ENCODE measurements at places on chromosomes 2 and 18.

GRCh38 chr2:143480086-143480485 lies 350.9 kb downstream of the ARHGAP15 start:
- DNase-seq = no peak

DNA sequence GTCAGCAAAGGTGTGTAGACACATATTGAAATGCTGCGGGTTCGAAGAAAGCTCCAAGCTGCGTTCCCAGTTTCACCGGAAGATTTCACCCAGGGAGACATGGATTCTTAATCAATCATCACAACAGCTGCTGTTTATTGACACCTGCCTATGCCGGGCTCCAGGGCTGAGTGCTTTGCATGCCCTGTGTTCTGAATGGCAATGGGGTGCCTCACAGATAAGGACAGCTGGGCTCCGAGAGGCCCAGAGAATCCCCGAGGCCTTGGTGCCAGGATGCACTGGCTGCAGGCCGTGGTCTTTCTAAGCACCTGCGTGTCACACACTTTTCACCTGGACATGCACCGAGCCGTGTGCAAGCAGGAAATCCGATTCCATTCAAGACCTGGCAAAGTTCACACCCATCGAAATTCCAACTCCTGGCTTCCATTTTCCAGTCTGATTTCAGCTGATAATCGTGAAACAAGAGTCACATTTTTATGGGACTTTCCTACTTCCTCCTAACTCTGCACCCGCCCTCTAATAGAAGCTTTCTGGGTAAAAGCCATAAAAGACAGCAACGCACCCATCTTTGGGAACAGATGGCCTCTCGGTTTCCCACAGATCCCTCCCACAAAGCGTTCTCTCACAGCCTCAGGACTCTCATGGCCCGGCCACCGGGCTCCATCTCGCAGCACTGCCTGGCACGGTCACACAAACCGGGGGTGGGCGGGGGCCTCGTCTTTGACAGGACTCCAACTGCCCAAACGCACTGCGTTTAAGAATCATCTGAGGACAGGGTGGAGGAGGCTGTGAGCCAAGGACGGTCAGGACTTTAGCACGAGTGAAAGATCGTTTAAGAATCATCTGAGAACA lies 245.6 kb upstream of the SALL3 start:
- no peak for DNase-seq

DNA sequence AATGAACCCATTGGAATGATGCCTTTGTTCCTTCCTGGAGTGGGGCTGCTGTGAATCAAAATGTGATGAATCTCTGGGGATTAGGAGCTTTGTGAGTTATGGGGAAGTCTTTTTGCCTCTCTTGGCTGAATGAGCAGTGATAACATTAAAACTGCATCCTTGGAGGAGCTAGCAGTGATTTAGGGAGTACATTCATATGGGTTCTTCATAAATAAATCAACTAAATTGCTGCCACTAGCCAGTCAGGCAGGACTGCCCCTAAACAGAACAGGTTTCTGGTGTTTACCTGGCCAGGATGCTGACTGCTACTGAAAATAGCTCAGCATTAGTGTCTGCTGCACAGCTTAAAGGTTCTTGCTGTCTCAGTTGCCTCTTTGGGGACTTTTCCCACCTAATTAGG lies 244.5 kb upstream of the MEX3C start:
- DNase-seq = no peak

DNA sequence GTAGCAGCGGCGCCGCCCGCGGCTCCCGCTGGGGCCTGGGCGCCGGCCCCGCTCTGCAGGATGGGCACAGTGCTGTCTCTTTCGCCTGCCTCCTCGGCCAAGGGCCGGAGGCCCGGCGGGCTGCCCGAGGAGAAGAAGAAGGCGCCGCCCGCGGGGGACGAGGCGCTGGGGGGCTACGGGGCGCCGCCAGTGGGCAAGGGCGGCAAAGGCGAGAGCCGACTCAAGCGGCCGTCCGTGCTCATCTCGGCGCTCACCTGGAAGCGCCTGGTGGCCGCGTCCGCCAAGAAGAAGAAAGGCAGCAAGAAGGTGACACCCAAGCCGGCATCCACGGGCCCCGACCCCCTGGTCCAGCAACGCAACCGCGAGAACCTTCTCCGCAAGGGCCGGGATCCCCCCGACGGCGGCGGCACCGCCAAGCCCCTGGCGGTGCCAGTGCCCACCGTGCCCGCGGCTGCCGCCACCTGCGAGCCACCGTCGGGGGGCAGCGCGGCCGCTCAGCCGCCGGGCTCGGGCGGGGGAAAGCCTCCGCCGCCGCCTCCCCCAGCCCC lies 369 bp downstream of the CDK5R2 start:
- DNase-seq = peak; percentile 38

GRCh38 chr2:167258712-167259111 lies 370.4 kb downstream of the XIRP2 start:
- no peak for DNase-seq

DNA sequence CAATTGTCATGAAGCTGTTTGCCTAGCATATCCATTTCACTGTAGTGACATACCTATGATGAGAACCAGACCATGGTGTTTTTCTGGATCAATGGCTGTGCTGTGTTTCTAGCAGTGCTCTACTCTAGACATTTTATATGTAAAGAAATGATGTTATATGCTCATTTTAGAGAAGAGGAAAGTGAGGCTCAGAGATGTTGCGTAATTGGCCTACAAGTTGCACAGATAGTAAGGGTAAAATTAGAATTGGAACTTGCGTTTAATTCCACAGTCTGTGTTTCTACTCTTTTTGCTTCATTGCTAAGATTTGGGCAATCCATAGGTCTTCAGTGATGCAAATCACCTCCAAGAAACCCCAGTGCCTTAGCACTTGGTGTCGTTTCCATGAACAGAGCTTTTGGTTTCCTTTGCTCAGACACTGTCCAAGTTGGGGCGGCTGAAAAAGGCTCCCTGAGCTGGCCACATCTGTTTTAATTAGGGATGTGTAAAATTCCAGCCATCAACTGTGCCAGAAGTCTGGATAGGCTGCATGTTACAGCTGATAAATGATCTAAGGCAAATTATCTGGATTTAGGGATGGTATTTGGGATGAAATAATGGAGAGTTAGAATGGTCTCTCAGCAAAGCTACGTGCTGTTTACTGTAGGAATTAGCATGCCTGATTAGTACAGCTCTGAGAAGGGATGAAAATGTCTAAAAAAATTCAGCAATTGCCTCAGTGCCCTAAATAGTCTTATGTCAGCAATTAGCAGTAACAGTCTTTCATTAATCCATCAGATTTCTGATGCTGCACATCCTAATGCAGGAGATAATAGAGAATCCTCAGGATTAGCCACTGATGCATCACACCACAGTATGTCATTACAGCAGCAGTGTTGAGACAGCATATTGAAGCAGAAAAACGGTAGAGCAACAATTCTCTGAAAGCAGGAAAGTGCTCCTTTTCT lies 65.3 kb downstream of the PTPRM start:
- no peak for DNase-seq

GRCh38 chr18:55587418-55588110 lies 428 bp downstream of the TCF4 start:
- DNase-seq = no peak

GRCh38 chr2:59734743-59735142 lies 818.7 kb downstream of the BCL11A start:
- no peak for DNase-seq

- DNase-seq = peak; percentile 45
Observed at GRCh38 chr18:8525692-8526091, 83.5 kb upstream of the RAB12 start.

- DNase-seq = no peak
Observed at GRCh38 chr2:181789827-181790448, 101.6 kb upstream of the ITPRID2 start.

- no peak for DNase-seq
Observed at GRCh38 chr2:27613985-27614384, 14.8 kb downstream of the CCDC121 start.

GRCh38 chr2:44560941-44561340 lies 199.2 kb downstream of the CAMKMT start:
- DNase-seq = no peak

DNA sequence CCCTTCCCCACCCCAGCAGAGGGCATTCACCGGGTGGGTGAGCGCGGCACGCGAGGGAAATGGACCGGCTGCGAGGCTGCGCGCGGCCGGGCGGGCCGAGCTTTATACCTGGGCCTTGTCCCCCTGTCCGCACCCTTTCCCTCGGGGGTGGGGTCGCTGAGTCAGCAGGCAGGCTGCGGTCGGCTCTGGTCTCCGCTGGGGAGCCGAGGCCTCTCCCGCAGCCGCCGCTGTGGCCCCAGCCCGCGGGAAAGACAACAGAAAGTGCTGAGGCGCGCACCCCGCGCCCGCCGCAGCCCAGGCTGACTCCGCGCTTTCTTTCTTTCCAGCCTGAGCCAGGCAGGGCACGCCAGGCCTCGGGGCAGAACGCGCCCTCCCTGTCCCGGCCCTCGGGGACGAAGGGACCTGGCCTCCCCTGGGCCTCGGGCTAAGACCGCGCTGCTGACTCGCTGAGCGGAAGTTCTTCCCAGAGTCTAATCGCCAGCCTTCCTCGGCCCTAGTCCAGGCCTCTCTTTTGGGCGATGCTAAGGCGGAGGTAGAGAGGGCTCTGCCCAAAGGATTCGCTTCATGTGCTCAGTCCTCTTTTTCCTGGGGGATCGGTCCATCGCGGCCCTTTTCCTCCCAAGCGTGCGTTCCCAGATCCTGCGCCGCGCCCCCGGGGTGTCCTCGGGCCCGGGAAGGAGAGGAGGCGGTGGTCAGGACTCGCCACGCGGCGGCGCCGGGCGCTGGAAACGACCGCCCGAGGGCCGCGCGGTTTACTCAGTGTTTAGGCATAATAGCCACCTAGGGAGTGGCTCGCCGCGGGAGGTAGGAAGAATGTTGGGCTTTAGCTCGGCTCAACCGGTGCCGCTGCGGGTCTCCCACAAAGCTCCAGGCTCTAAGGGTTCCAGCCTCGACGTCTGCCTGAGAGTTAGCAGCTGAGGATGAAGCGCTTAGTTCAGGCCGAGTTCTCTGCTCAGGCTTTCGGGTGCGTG lies at the start of gene CRYBA2:
Gene CRYBA2, minus strand, starts transcription at position 78 of the 971 bp plus-strand sequence. CDS start 246 bp downstream, outside the sequence.
- no peak for DNase-seq

GRCh38 chr2:202574541-202574940 lies 60.2 kb upstream of the FAM117B start:
- DNase-seq = no peak

GRCh38 chr2:44244135-44244871 lies 31.0 kb upstream of the SLC3A1 start:
- peak; percentile 61 for DNase-seq

GRCh38 chr2:219544567-219544966 lies 739 bp downstream of the TMEM198 start:
- DNase-seq = no peak

DNA sequence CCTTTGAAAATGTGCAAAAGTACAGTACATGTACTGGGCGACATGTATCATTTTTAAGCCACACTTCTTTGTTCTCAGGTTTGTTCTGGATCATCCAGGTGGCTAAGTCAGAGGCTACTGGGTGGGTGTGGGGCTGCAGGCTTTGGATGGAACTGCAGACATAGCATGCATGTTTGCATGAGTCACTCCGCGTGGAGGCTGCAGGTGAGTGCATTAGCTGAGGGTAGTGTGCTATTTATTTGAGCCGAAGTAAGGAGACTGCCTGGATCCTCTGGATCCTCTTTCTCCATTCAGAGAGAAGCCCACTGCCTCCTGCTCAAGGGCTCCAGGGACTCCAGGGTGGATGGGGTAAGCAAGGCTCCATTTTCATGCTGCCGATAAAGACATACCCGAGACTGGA lies 9.4 kb upstream of the NEURL3 start:
- no peak for DNase-seq

GRCh38 chr2:1612391-1613077 lies 131.8 kb downstream of the PXDN start:
- no peak for DNase-seq

DNA sequence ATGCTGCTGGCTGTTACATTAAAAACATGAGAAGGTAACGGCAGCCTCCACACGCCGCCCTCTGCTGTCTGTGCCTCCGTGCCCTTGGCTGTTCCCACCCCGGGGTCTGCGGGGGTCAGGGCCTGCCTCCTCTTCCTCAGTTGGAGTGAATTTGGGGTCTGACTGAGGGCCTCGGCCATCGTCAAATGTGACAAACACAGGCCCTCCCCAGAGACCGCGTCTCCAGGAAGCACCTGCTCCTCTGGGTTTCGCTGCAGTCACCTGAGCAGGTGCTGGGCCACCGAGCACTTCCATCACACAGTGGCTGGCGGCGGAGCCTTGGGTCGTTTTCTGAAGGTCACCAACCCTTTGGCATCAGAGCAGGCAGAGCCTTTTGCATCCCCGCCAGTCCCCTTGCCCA lies 70.9 kb downstream of the NFATC1 start:
- no peak for DNase-seq

- no peak for DNase-seq
Observed at GRCh38 chr2:74037379-74037860, 52.7 kb downstream of the TET3 start.

GRCh38 chr2:15771124-15771523 lies 169.2 kb upstream of the MYCN start:
- no peak for DNase-seq

Measured in activated CD8-positive, alpha-beta memory T cell treated with anti-CD3 and anti-CD28 coated beads, Interleukin-2, amount 10 ng/mL, durations not matched to agents 7 days and 5 days (primary cell).